Activated T-cell treated with anti-CD3 and anti-CD28 coated beads, Interleukin-2, amount 50 U/mL, for 48 hours (primary cell): ENCODE measurements at places on chromosomes 12 and 14.

DNA sequence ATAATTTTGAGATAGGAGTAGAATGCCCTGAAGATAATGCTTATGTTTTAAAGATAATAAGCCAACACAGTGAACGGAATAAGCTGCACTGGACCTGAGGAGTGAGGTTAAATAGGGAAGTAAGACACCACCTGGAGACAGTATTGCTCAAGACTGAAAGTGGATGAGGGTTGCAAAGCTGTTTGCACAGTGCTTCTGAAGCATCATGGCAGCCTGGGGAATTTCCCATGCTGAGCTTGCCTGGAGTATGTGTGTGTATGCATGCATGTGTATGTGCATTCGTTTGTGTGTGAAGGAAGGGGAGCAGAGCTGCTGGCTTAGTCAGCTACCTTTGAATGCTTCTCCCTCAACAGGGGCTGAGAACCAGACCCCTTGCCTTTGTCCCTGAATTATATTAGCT is 35.8 kb downstream of the BHLHE41 start:
- DNase-seq, result no peak

DNA sequence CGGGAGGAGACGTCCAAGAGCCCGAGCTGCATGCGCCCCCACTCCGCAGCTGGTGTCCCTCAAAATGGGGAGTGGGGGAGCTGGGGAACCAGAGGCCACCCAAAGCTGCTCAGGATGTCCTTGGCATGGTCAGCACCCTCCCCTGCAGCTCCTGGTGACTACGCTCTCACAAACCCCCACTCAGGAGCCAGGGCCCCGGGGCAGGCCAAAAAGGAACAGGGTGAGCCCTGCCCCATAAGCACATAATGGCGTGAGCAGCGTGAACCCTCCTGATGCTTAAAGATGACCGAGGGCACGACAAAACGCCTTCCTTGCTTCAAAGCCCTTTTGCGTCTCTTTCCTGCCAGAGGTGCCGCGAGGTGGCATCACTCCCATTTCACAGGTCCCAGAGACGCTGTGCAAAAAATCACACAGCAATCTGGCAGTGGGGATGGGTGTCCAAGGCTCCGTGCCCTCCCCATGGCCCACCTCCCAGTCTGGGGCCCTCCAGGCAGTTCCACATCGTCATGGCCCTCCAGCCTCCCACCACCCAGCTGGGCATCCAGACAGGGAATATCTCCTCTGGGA is 13.5 kb downstream of the NCOR2 start:
- no peak for DNase-seq

DNA sequence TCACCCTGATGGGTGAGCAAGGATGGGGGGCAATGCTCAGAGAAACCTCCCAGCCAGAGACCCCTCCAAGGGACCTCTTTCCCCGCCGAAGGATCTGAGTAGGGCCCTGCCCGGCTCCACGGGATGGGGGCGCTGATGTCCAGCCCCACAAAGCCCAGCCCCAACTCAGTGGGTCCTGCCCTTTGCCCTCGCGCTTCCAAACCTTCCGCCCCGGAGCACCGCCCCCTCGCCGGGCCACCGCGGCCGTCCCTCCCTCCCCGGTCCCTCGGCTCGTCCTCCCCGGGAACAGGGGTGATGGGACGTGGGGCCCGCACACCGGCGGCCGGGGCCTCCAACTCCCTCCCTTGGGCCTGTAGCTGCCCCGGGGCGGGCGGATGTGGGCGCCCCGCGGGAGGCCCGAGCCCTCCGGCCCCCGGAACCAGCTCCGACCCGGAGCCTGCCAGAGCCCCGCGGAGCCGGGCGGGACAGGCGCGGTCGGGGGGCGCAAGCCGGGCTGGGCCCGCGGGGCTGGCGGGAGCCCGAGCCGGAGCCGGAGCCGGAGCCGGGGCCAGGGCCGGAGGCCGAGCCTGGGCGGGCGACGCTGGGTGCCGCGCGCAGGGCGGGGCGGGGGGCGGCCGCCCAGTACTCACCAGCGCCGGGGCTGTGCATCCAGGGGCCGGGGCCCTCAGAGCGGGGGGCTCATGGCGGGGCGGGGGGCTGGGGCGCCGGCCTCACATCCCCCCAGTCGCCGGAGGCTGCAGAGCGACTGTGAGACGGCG is 386 bp downstream of the HDAC7 start:
- DNase-seq, result peak; percentile 80

GRCh38 chr12:49979016-49979586 is 6.4 kb downstream of the AQP6 start:
- no peak for DNase-seq
